ENCODE measurements at places on chromosomes 16 and 17.

DNA sequence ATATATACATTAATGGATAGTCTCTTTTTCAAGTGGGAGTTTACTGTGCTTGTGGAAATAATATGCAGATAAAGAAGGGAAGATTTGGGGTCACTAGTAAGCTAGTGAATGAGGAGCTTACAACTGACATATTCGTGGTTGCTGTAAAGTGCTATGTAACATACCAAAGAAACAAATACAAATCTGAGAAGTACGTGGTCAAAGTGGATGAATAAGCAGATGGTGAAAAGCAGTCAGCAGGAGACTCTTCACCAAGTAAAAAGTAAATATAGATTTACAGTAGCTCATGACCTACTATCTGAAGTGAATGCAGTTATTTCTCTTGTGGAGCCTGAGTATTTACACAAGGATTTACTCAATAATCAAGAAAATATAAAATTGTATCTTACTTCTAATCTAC is 136.6 kb upstream of the ELAC2 start:
- no peak for DNase-seq

DNA sequence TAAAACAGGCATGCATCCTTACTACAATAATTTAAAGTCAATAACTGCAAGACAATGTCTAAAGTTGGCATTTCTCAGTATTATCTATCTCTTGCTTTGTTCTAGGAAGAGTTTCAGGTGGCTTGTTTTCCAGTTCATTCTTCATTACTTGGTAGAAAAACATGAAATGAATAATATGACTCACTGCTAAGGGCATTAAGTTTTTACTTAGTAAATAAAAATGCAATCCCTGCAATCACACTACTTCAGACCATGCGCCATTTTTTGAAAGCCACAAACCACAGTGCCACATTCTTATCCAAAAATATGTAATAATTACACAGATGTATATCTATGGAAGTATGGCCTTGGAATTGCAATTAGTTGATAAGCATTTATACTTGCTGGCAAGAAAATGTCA is 55.4 kb downstream of the CREBBP start:
- DNase-seq: no peak

DNA sequence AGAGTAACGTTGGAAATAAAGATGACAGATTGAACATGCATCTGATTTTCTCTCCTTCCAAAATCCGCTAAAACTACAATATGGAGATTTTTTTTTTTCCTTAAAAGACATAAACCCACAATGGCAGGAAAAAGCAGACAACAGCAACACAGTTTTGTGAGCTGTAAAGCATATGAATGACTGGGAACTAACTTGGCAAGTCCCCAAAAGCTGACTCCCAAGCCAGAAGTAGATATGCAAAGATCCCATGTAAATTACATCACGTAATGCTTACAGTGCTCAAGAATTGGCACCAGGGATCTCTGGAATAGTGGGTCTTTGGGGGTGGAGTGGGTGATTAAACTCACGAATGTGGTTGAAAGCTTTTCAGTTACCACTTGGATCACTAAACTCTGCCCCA is 106.6 kb downstream of the ELAC2 start:
- no peak for DNase-seq

- no peak for DNase-seq
Observed at GRCh38 chr16:70432723-70433457, 6.0 kb downstream of the ST3GAL2 start.

- DNase-seq: no peak
Observed at GRCh38 chr16:49460786-49461470, 87.3 kb downstream of the C16orf78 start.

DNA sequence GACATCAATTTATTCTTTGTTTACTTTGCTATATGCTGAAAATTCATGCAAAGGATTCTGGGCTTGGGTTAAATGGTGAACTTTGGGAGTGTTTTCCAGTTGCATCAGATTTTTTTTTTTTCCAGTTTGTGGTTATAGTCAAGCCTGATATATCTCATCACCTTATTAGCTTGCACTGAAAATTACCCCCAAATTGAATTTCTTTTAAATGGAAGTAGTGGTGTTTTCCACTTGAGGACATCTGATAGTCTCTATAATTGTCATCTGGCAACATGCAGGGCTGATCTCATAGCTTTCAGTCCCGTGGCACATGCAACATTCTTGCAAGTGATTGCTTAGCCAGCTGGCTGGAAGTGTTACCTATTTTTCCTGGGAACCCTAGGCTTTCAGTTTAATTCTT is 4.7 kb upstream of the KRTAP3-1 start:
- no peak for DNase-seq

- no peak for DNase-seq
Observed at GRCh38 chr17:37117373-37118142, 168.8 kb downstream of the AATF start.
